CD8-positive, alpha-beta memory T cell (primary cell): ENCODE measurements at places on chromosomes 5 and 9.

GRCh38 chr9:30796764-30797163 is 1587.7 kb upstream of the ACO1 start:
- DNase-seq: no peak

DNA sequence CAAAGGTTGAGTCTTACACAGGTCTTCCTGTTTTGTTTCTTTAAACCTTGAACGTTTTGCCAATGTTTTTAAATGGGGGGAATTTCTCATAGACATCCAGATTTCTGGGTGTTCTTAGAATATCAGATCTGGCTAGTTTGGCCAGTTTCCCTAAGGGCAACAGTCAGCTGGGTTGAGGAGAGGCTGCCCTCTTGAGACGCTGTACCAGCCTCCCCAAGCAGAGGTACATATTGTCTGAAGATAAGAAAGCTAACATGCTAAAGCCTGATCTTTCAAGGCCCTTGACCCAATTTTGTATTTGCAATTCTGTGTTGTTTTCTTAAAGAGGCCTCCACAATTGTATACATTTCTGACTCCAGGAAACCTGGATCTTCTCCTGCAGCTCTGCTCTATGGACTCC is 21.9 kb upstream of the SH3GL2 start:
- no peak for DNase-seq

GRCh38 chr5:131302506-131302905 is 38.7 kb downstream of the CDC42SE2 start:
- DNase-seq: no peak

GRCh38 chr5:54680998-54681397 is 163.4 kb downstream of the SNX18 start:
- DNase-seq: no peak

- no peak for DNase-seq
These were observed 117.1 kb upstream of the WWC1 start for GRCh38 chr5:168174376-168174775.

- DNase-seq: no peak
These were observed 7.8 kb downstream of the MYMK start for GRCh38 chr9:133516961-133517350.

GRCh38 chr9:87245271-87245670 is 252.4 kb upstream of the DAPK1 start:
- no peak for DNase-seq

DNA sequence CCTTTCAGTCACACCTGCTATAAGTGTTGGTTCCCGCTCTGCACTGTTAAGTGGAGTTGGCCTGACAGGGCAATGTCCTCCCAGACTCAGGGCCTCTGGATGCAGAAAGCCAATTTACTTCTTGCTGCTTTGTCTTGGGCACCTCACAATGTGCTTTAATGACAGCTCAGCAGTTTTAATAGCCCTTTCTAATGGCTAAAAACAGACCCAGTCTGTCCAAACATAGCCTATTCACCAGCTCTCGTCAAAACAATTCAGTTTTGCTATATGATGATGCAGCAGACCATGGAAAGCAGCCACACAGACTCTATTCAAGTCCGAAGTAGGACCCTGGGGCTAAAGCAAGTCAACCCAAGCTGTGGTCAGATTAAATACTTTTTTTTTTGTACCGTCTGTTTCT is 529.1 kb upstream of the SEMA6A start:
- DNase-seq: no peak

GRCh38 chr5:168720575-168720974 is 141.4 kb upstream of the PANK3 start:
- no peak for DNase-seq

DNA sequence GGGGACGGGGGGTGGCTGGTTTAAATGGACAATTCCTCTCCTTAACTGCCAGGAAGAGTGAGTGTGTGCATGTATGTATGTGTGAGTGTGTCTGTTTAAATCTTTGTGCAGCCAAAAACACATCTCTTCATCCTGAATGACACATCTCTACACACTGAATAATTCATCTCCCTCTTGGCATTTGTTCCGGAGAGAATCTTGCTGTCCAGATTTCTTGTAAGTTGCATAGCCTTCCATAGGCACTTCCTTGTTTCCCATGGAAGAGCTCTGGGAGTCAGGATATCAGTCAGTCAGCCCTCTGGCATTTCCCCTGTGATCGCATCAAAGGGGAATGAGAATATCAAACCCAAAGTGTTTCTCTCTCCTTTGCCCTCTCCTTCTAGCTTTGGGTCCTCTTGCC is 74.7 kb downstream of the WWC1 start:
- DNase-seq: no peak

GRCh38 chr9:73845954-73846690 is 651.0 kb upstream of the RORB start:
- no peak for DNase-seq

GRCh38 chr5:170312301-170312595 is 14.7 kb upstream of the LCP2 start:
- no peak for DNase-seq

DNA sequence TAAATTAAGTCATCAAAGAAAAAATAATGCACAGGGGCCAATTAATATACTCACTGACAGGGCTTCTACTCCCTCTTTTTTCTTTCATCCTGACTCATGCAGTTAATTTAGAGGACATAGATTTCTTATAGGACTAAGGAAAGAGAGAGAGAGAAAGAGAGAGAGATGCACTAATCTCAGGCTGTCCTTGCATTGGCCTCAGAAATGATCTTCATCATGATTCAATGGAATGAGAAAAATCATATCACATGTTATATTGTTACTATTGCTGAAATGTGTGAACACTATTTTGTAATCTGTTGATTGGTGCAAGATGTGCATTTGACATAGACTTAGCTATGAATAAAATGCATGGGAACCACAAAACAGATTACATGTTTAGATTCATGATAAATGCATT is 608.3 kb upstream of the NUDT12 start:
- DNase-seq: no peak

GRCh38 chr9:21681641-21682040 is 120.8 kb upstream of the MTAP start:
- no peak for DNase-seq

DNA sequence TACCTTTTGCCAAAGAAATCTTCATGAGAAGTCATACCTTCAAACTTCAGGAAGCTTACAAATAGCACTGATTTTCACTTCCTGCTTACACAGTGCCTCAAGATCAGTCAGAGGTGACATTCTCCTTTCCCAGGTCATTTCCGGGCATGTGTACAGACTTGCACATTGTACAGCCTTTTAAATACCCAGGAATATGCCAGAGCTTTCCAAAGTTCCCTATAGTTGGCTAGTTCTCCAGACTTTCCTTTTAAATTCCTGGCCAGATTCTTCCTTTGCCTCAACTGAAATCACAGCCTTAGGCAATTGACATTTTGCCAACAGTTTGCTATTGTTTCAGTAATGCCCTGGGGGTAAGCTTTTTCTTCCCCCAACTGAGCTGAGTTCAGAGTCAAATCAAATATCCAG is 47.2 kb downstream of the RFX3 start:
- no peak for DNase-seq
